ENCODE measurements at places on chromosomes 1 and 21.

- no peak for DNase-seq
These were observed 64.5 kb downstream of the NPHP4 start for GRCh38 chr1:5927506-5928370.

- DNase-seq, result no peak
These were observed 26.5 kb upstream of the PIGV start for GRCh38 chr1:26761217-26761616.

- no peak for DNase-seq
These were observed 55.2 kb downstream of the PUM1 start for GRCh38 chr1:31010086-31010989.

- DNase-seq, result no peak
These were observed 55.5 kb downstream of the CAPN8 start for GRCh38 chr1:223609977-223610376.

GRCh38 chr1:30805304-30806003 lies 47.9 kb upstream of the LAPTM5 start:
- DNase-seq, result no peak

GRCh38 chr1:22643381-22643780 lies at the start of gene C1QC:
Gene C1QC, plus strand, starts transcription at chr1:22643633. Its CDS starts 391 bp downstream, at chr1:22644024.
- DNase-seq, result no peak

- no peak for DNase-seq
These were observed 55.2 kb upstream of the IPO9 start for GRCh38 chr1:201773764-201774163.

DNA sequence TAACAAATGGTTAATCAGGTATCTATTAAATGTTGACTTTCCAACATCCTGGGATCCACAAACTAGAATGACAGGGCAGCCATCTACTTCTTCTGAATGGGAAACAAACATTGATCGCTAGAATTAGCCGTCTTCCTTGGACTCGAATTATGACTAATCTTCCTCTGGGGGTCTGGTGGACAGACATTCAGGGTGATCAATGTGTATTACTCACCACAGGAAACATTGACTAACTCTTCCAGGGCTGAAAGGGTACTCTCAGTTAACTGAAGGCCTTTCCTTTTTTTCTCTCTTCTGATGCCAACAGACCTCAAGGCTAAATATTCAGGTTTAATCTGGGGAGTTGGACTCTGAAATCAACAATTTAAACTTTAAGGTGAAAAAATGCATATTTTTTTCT lies 9.5 kb downstream of the NOL9 start:
- no peak for DNase-seq

GRCh38 chr1:8189931-8190483 lies 127.9 kb upstream of the SLC45A1 start:
- DNase-seq, result no peak

DNA sequence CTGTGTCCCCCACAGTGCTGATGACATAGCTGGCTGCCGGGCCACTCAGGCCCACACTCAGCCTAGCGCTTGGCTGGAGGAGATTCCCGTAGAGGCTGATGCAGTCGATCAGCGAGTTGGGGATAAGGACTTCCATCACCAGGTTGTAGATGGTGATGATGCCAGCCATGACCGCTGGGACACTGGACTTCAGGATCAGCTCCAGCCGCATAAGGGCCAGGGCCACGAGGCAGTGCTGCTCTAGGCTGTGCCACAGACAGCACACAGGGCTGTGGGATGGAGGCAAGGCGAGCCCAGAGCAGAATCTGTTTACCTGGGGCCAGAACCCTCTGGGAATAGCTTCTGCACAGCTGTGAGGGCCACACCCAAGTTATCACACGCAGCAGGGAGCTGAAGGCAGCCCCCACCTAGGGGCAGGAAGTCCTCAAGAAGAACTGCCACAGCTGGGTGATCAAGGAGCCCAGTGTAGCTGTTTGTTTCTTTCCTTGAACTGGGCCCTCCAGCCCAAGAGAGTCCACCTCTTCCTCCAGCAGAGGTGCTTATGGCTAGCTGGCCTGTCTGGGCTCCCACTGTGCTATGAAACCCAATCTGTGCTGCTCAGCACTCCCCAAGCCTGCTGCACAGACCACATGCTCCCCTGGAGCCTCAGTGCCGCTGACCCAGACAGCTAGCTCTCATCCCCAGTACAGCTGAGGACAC lies 6.2 kb downstream of the SLC2A1 start:
- no peak for DNase-seq

- DNase-seq, result no peak
These were observed 255.9 kb upstream of the KIAA0040 start for GRCh38 chr1:175448467-175448866.

GRCh38 chr1:19645411-19646251 lies 1.5 kb downstream of the NBL1 start:
- DNase-seq, result no peak

- no peak for DNase-seq
These were observed 9.3 kb upstream of the GIPC2 start for GRCh38 chr1:78036450-78036849.

GRCh38 chr21:40162075-40162474 lies 294.8 kb downstream of the PCP4 start:
- DNase-seq, result no peak

- DNase-seq, result no peak
These were observed 65.1 kb downstream of the GADD45A start for GRCh38 chr1:67749844-67750690.

- no peak for DNase-seq
These were observed 219.5 kb downstream of the TPR start for GRCh38 chr1:186155594-186155993.

DNA sequence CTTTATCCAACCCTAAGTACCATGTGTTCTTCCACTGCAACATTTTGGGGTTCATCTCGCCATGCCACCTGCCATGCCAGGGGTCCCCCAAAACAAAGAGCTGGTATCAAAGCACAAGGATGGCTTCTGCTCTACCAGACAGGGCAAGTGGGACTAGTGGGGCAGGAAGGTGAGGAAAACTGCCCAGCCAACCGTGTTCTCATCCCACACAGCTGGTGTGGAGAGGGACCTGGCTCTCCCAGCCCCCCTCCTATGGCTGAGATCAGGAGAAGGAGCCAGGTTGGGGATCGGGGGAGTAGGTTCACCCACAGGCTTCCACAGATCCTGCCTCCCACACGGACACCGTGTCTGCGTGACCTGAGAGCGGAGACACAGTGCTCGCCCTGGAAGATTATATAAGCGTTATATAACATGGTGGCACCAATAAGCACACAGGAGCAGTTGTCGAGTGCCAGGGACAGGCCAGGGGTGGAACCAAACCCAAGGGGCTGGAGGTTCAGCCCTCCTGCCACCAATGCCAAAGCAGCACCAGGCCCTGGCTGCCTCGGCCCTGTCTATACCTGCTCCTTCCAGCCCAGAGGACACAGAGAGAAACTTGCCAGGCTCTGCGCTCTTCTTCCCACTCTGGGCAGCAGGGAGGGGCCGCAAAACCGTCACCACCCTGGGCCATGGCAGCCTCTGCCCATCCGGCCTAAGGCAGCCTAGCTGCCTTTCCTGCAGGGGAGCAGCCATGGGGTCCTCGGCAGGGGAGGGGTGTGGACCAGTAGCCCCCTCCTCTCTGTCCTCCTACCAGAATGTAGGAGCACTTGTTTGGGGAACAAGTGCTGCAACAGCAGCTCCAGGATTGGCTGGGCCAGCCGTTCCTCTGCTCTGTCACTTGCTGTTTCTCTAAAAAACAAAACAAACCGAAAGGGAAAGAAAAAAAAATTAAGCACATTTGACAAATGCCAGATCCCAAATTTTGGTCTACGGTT lies 43.5 kb downstream of the CD34 start:
- no peak for DNase-seq

DNA sequence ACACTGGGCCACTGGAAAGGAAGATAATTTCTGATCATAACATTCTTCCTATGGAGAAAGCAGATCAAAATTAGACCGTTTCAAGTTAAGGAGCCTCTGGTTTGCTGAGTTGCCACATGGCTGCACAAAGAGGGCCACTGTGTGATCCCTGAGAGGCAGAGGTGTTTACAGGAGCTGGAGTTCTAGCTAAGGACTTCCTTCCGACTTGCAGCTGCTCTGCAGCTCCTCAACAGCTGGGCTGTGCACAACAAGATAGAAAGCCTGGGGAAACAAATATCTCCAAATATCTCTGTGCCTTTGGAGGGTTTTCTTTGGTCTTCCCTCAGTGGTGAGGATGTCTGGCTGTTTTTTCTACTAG lies 26.8 kb downstream of the GADD45A start:
- no peak for DNase-seq

- DNase-seq, result no peak
These were observed 24.0 kb upstream of the VASH2 start for GRCh38 chr1:212926372-212926771.

DNA sequence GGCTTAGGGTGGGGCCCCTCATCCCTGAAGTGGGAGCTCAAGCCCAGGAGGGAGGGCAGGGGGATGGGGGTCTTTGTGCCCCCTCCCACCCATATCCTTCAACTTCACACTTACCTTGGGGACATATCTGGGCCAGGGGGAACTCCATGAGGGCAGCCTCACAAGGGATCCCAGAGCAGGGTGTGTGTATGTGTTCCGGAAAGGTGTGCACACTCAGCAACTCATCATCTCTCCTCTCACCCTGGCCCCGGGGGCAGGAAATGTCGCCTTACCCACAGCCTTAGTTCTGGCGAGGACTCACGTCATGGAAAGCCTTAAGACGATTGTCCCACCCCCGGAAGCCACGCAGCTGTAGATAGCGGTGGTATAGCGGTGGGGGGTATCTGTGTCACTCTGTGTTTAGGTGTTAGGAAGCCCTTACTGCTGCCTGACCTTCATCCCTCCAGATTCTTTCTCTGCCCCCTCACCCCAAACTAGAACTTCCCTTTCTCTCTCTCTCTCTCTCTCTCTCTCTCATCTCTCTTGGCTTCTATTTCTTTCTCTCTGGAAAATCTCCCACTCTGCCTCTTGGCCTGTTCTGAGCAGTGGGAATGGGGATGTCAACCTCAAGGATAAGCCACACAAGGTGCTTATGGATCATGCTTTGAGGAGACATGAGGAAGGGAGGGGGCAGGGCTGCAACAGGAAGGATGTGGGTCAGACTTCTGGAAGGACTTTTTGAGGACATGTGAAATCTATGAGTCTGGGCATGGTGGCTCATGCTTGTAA lies at the start of gene SH2D2A:
Gene SH2D2A (minus strand): TSS at position 288 of the 768 bp plus-strand sequence. CDS start 140 bp downstream, at position 148.
- no peak for DNase-seq

- no peak for DNase-seq
These were observed 27.8 kb downstream of the ELK4 start for GRCh38 chr1:205604059-205604458.

DNA sequence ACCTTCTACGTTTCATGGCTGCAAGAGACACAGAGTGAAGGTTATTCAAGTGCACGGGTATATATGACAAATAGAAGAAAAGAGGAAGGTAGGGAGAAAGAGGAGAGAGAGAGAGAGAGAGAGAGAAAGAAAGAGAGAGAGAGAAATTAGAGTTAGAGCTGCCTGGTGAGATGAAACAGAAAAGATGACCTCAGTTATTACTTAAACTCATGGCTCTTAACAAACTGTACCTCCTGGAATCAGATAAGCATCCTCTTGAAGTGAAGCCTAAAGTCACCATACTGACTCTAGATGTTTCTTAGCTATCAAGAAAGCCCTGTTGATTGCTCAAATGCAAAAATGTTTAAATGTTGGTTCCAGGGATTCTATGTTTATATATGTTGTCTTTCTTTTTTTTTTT lies 597.7 kb upstream of the ZP4 start:
- no peak for DNase-seq

- DNase-seq, result no peak
These were observed 116.4 kb upstream of the COP1 start for GRCh38 chr1:176323472-176323871.

All from renal cortex interstitium (tissue), 15 donors.